HEK293T (cell line): ENCODE measurements at places on chromosomes 5 and 9.

- DNase-seq: no peak
Measured at GRCh38 chr9:8234316-8234715, 434.7 kb upstream of the DMAC1 start.

GRCh38 chr9:75299324-75299723 is 211.0 kb downstream of the OSTF1 start:
- DNase-seq: no peak

DNA sequence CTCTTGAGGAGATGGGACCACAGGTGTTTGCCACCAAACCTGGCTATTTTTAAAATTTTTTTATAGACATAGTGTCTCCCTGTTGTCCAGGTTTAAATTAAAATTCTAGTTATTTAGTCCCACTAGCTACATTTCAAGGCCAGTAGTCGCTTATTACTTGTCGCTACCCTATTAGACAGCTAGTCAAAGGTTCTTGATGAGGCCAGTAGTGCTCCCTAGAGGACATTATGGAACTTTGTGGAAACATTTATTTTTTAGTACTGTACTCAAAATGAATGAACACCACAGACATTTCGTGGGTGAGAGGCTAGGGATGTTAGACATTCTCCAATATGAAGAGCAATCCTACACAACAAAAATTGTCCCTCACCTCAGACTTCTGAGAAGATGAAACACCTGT is 14.4 kb upstream of the GRXCR2 start:
- no peak for DNase-seq

DNA sequence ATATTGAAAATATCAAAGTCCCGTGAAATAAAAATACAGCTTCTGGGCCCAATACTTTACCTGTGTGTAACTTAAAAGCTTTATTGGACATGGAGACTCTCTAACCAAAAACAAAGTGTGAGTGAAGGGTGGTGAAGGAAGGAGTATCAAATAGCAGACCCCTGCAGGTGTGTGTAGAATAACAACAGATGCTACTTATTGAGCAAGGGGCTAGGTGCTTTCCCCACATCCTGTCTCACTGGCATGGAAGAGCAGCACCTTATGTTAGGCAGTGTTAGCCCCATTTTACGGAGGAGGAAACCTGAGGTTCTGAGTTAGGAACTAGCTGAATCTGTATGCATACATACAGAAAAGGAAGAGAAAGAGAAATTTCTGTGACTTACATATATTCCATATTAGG is 21.8 kb downstream of the SLIT3 start:
- no peak for DNase-seq

GRCh38 chr5:90347462-90347861 is 62.1 kb downstream of the CETN3 start:
- DNase-seq: no peak

DNA sequence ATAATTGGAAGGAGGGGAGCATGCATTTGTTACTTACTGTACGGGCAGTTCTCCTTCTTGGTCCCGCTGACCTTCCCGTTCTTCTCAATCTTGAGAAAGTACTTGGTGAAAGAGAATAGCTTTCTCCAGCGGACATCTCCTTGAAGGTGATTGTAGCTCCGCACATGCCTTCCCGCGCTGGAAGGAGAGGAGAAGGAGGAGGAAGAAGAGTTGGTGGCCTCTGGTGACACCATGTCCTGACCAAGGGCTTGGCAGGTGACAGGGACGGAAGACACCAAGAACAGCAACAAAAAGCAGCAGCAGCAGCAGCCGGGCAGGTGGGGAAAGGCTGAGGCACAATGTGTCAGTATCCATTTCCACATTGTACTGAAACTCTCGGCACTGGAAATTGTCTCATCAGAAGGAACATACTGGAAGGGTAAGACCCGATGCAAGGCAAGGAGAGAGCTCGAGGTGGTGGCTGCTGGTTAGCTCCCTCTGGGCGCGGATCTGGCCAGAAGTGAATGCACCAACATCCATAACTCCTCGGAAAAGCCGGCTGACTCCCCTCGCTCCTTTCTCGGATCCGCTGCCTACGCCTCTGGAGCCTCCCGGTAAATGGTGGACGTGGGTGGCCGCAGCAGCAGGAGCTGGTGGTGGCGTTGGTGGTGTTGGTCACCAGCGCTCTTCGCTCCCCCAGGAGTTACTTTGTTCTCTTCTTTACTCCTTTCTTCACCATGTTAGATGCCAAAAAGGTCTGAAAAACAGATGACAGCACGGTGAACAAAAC is 715 bp downstream of the FGF10 start:
- DNase-seq: no peak

GRCh38 chr9:100756217-100756616 is 178.3 kb downstream of the CAVIN4 start:
- no peak for DNase-seq

- no peak for DNase-seq
Measured at GRCh38 chr9:127437497-127438264, 13.5 kb downstream of the ZNF79 start.

DNA sequence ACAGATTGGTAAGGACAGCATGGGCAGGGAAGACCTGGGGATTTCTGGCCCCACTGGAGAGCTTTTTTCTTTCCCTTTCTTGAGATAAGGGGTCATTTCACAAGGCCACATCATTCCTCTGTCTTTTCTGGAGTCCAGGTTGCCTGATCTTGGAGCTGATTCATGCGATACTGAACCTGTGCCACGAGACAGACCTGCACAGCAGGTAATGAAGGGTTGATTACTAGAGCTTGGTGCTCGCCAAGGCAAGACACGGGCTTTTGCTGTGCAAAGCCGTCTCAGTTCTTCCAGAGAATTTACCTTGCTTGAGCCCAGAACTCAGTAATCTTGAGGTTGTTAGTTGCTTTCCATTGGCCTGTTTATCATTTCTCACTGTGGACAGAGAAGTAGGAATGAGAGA is 39.2 kb downstream of the NUP188 start:
- no peak for DNase-seq

DNA sequence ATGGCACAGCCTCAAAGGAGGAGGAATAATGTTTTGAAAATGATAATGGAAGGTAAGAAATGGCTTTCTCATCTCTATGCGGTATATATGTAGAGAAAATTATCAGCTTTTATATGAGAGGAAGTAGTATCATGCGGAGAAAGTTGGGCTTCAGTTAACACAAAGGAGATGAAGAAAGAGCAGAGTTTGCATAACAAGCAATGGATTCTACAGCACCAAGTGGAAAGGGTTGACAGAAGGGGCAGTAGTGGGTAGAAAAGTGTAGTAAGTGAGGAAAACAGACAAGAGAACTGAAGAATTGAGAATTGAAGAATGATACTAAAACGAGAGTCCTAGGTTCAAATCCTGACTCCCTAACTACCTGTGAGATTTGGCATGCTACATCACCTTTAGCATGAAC is 51.0 kb downstream of the GNG10 start:
- DNase-seq: no peak

- no peak for DNase-seq
Measured at GRCh38 chr5:124644138-124644537, 102.3 kb downstream of the ZNF608 start.

DNA sequence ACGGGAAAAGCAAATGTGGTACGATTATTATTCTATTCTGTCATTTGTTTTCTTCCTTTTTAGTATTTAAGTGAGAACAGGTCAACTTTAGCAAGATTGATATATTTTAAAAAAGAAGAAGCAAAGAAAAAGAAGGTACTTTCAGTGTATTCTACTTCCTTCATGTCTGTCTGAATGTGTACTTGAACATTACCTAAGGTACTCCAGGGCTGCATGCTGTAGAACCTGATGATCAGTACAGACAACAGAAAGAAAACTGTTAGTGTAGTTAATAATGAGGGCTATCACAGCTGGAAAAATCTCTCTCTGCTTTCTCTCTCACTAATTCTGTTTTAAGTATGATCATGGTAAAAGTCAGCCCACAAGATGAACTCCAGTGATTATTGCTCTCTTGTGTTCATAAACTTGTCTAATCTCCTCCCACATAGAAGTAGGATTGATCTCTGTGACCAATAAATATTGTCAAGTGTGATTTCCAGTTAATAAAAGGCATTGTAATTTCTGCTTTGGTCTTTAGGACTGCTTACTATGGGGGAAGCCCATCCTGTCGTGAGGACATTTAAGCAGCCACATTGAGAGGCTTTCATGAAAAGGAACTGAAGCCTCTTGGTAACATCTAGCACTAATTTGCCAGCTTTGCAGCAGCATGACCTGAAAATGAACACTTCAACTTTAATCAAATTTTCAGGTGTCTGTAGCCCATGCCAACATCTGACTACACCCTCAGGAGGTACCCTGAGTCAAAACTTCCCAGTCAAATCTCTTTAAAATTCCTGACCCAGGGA is 864.0 kb upstream of the ACO1 start:
- no peak for DNase-seq

GRCh38 chr9:131661568-131662288 is 78.1 kb downstream of the RAPGEF1 start:
- DNase-seq: no peak

DNA sequence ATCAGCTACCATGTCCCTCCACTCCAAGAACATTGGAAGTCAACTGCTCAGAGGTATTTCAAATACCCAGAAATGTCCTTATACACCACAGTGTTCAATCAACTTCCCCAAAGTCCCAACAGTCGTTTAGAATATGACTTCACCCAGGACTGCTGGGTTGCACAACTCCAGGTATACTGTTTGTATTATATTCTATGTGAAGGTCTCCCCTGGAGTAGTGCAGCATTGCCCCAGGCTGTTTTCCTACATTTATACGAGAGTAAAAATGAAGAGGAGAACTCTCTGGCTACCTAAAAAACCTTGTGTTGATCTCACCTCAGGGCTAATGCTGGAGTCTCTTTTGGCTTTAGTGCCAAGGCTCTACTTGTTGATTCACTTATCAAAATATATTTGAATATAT is 183.6 kb upstream of the MAP3K1 start:
- DNase-seq: no peak

- peak; percentile 66 for DNase-seq
Measured at GRCh38 chr9:121299467-121300282, 31.7 kb downstream of the GSN start.

DNA sequence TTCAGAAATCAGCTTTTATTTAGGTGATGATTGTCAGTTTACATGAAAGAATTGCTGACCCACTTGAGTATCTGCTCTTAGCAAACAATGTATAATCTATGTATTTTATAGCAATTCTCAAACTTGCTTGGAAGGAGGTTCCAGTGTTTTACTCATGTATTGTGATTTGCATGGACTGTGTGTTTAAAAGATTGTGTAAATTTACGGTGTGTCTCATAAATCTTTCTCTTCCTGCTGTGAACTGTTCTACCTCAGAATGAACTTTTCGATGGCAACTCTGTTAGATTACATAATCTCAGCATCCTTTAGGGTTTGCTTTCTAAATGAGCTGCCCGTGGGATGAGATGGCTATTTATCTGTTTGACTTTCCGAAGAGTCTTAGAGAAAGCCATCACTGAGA is 122.5 kb downstream of the MEF2C start:
- DNase-seq: peak; percentile 18

- peak; percentile 70 for DNase-seq
Measured at GRCh38 chr5:135332519-135333150, 66.4 kb downstream of the MACROH2A1 start.

DNA sequence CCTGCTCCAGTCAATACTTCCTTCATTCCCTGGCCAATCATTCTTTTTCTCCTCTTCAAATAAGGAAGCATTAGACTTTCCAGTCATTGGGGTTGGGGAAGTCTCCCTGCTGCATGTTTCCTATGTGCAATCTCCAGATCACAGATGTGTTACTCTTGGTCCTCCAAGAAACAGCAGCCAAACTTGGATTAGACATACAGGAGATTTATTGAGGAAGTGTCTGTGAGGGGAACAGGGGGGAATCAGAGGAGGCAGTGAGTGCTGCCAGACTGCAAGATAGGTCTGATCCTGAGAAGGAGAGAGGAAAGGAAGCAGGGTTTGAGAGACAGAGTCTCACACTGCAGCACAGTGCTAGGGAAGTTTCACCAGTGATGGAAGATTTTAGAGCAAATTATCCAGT is 40.6 kb upstream of the SLIT3 start:
- no peak for DNase-seq

GRCh38 chr5:179612577-179613459 is 10.7 kb downstream of the HNRNPH1 start:
- DNase-seq: no peak

GRCh38 chr9:136283291-136284235 is 20.3 kb downstream of the CCDC187 start:
- peak; percentile 88 for DNase-seq

GRCh38 chr5:69202497-69202896 is 13.1 kb downstream of the CENPH start:
- no peak for DNase-seq

GRCh38 chr9:120369608-120370220 is 210.3 kb downstream of the CDK5RAP2 start:
- DNase-seq: no peak

DNA sequence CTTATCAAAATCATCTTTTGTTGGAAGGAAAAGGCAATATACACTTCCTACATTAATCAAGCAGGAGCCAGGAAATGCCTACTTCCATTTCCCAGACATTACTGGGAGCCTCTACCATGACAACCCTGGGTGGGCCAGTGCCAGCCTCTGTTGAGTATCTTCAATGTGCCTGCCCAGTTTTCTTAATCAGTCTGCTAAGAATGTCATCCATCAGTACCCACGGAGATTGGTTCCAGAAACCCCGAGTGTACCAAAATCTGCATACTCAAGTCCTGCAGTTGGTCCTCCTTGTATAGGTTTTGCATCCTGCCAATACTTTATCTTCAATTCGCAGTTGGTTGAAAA is 82.4 kb downstream of the MARCHF3 start:
- no peak for DNase-seq

GRCh38 chr5:79840084-79840990 is 150.7 kb downstream of the CMYA5 start:
- no peak for DNase-seq

DNA sequence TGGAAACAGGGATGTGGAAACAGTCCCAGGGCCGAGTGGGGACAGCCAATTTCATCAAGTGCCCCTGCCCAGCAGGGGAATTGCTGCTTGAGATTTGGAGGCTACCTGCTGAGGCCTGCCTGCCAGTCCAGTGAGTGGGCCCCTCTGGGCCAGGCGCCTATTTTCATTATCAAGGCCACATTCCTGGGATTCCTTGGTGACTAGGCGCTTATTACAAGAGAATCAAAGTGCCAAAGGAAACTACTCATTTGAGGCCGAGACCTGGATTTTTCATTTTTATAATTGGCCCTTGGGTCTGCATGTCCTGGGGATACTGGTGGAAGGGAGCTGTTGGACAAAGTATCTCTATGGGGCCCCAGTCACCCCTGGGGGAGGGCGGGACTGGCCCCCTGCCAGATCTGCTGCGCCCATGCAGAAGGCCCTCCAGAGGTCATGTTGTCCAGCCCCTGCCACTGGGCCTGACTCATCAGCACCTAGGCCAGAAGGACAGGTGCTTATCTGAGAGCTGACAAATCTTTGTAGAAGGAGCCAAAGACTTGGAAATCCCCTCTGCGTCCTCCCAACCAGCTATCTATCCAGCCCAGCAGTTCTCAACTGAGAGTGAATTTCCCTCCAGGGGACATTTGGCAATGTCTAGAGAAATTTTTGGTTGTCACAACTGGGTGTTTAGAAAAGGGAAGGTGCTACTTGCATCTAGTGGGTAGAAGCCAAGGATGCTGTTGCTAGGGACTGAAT is 45.6 kb downstream of the FOXI1 start:
- DNase-seq: no peak

DNA sequence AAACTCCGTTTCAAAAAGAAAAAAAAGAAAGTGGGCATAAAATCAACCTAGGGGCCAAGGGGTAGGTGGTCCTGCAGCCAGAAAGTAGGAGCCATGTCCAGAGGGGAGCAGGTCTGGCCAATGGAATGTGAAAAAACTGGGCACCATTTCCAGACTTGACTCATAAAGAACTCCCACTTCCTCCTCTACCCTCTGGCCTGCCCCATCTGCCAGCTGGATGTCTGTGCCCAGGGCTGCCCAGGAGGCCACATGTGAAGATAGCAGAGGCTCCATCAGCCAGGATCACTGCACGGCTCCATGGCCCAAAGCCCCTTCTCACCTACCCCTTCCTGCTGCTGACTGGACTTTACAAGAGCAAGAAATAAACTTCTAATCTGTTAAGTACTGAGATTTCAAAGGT is 42.1 kb upstream of the EEIG1 start:
- DNase-seq: no peak
